ENCODE measurements at places on chromosomes 3 and 15.
A peak's percentile ranks its signal among the peaks of the same experiment; 100 is the strongest.

DNA sequence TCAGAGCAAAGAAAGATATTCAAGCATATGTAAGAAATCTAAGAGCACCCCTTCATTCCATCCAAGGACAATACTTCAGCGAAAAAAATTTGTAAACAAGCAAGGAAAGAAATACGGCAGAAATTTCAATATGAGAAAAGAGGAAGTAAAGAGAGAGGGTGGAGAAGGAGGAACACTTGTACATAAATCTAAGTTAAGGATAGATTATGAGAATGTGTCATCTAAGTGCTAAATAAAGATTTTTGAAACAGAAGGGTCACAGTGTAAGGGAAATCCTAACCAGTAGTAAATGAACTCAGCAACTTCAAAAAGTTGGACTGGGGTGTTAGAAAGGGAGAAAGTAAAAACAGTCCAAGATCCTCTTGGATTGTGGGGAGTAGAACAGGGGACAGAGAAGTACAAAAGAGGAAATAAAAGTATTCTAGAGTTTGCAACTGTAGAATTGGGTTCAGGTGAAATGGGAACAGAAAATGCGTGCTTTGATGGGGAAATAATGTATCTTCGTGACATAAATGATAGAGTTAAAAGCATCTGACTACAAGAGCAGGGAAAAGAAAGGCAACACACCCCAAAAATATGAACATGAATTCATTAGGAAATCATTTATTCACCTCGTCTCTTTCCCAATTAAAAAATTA, 68.5 kb upstream of the ATP13A5 start:
- no peak for DNase-seq

DNA sequence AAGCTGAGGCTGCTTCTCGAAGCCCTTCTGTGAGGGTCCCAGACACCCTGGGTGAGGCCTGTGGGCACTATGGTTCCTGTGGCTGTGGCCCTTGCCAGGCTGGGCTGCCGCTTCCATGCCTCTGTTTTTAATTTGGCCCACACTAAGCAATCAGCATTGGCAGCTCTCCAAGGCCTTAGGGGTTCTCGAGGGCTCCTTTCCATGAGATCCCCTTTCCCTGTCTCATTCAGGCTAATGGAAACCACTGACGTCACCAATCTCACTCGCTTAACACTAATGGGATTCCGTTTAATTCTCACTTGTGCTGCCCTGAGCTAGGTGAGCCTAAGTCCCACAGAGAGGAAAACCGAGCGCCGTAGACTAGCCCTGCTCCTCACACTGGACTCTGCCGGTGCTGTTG, 60.2 kb upstream of the RAB6B start:
- DNase-seq = no peak

DNA sequence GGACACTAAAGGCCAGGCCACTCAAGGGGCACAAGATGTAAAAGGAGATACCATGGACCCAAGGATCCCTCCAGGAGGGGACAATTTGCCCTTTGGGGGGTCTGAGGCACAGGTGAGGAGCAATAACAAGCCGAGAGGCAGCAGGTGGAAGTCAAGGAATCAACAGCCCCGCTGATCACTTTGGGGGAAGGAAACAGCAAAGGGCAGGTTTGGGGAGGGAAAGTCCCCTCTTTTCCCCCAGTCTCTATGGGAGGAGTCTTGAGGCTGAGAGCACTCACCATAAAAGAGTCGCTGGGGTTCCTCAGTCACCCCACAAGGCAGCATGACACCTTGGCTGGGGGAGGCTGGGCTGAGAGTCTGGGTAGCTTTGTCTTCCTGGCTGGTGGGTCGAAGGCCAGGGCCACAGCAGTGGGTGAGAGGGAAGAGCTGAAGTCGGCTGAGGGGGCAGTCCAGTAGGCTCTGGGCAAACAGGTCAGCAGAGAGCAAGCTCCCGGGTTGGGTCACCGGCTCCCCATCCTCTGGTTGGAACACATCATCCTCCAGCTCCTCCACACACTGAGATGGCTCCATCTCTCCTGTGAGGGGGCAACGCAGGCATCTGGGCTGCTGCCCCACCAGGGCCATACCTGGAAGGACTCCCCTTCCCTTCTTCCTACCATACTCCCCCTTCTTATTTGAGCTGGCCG, 3.0 kb downstream of the BMF start:
- DNase-seq = no peak

DNA sequence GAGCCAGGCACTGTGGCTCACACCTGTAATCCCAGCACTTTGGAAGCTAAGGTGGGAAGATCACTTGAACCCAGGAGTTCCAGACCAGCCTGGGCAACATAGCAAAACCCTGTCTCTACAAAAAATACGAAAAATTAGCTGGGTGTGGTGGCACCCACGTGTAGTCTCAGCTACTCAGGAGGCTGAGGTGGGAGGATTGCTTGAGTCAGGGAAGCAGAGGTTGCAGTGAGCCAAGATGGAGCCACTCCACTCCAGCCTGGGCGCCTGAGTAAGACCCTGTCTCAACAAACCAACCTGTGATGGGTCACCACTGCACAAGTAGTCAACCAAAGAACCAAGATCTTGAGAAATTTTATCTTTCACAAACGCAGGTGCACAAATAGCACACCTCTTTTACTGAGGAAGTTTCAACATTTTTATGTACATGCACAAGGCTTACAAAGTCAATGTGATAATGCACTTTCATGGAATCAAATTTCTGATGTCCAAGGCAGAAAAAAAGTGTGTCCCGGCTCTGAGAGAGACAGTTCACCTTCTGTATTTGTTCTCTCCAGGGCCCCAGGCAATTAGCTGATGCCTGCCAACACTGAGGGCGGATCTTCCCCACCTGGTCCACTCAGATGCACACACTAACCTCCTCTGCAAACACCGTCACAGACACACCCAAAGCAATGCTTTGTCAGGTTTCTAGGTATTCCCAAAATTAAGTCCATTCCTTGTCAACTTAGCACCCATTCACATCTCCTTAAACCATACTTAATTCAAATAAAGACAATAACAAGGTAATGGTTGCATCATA, 12.4 kb downstream of the ACAA1 start:
- no peak for DNase-seq

DNA sequence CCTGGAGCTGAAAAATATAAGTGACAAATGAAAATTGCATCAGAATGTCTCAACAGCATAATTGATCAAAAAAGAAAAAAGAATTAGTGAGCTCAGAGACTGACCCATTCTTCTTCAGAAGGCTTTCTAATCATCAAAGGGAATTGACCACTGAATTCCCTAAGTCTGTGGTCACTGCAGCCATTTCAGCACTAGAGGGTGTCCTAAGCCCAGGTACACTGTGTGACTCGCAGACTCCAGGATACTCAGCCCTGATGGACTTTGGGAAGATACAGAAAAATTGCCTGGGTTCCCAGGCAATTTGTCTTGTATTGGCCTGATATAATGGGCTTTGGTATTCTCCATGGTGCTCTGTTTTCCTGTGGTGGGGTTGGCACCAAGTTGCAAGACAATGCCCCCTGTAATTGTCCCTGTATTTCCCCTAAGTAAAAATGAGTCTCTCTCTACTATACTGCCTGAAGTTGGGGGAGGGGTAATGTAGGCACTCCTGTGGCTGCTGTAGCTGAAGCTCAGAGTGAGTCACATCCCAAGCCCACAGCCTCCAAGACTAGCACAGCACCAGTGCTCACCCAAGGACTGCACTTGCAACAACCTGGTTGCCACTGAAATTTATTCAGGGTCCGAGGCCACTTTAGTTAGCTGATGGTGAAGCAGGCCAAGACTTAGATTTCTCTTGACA, 256.0 kb upstream of the STAC start:
- DNase-seq = no peak

DNA sequence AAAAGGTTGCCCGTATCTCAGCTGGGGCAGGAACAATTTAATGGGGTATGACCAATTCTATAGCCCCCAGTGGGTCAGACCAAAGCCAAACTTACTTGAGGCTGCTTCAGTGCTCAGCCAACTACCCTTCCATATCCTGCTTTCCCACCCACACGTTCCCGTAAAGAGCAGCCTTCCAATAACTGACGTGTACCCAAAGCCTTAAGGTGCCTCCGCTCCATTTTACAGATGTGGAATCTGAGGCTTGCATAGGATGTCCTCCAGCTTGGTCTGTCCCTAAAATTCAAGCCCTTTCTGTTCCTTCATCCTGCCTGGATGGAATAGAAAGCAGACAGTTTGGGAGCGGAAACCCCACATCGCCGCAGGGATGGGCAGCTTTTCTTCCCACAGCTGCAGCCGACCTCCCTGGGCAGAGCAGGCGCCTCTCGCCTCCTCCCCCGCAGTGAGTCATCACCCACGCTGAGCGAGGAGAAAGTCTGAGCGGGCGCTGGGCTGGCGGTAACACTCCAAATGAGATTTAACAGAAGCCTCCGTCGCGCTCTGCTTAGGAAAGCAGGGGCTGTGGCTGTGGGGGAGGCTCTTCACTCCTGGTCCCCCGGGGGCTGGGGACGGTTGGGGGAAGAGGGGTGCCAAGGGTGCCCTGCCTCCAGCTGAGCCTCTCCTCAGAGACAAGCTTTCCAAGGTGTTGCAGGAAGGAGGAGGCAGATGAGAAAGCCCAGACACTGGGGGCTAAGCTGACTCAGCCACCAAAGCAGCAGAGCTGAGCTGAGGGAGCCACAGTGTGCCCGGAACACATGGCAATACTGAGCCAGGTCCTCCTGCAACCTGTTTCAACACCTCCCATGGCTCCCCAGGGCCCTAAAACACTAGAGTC, 57.8 kb upstream of the HRH1 start:
- DNase-seq = peak; percentile 78

DNA sequence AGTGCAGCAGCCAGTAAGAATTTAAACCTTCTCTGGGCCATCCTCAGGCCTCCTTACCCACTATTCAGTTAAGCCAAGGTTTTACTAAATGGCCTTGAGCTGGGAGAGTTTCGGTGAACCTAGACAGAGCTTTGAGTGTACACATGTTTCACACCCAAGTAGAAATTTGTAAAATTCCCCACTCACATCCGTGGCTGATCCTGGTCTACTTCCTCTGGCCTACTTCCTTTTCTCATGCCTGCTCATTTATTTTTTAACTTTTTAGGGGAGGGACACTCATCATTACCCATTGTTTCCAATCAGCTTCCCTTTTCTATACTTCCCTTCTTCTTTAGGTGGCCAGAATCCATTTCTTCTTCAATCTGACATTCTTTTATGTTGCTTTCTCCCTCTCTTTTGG, 7.6 kb downstream of the CX3CR1 start:
- DNase-seq = no peak

DNA sequence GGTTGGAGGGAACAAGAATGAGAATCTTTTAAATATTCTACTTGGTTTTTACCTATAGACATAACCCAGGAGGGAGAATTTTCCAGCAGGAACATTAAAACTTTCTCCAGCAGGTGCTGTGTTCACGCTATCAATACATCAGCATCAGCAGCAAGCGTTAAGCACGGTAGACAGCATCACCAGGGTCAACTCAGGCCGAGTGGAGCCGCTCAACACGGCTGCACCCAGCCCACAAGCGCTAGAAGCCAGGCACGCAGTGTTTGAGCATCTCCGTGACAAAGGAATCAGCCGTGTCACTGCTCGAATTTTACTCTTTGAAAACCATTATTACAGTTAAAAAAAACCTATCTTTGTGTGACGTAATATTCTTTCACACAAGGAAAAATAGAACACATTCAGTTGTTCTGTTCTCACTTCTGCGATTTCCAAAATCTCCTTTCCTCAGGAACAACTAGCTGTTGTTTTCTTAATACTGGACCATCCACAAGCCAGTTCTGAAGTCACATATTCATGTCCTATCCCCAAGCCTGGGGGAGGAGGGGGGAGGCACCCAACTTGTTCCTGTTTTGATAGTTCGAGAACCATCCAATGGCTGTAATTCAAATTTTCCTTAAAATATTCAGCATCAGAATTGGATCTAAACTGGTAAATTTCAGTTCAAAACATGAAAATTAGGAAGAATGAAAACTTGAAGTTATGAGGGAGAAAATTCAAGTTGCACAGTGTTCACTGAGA, 77.9 kb downstream of the ADAMTS17 start:
- DNase-seq = no peak

DNA sequence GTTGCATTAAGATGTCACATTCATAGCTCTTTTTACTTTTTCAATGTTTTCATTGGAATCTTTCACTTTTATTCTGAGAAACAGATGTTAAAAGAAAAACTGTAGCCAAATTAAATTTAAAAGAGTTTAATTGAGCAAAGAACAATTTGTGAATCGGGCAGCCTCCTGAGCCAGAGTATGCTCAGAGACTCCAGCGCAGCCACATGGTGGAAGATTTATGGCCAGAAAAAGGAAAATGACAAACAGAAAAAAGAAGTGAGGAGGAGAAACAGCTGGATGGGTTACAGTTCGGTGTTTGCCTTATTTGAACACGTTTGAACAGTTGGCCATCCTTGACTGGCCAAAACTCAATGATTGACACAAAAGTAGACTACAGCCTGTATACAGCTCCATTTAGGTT, 33.8 kb upstream of the RAB11A start:
- DNase-seq = no peak

DNA sequence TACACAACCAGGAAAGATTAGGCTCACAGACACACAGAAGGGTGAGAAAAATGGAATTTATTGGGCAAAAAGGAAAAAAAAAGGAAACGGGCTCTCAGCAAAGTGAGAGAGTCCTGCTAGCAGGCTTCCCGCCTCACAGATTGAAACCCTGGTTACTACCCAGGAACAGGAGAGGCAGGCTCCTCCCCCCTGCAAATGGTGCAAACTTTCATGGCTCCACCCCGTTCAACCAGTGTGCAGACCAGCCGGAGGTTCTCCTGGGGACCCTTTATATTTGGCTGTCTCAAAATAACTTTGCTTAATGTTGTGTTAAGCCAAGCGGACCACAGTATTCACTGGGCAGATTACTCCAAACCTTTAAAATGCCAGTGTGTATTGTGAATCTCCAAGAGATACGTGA, 40.3 kb downstream of the IL1RAP start:
- no peak for DNase-seq

DNA sequence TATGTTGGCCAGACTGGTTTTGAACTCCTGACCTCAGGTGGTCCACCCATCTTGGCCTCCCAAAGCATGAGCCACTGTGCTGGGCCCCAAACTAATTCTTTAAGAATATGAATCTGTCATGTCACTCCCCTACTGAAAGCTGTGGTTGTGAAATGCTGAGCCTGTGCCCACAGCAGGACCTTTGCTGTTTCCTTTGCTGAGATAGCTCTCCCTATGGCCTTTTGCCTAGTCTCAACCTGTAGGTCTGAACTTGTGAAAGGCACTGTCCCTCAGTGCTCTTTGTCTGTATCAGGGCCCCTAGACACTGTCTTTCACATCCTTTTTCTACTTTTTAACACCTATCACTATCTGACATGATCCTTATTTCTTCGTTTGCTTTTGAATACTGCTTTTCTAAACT, 62.7 kb upstream of the CCR4 start:
- DNase-seq = no peak
